T-helper 17 cell (primary cell): ENCODE measurements at places on chromosomes 1 and 21.

DNA sequence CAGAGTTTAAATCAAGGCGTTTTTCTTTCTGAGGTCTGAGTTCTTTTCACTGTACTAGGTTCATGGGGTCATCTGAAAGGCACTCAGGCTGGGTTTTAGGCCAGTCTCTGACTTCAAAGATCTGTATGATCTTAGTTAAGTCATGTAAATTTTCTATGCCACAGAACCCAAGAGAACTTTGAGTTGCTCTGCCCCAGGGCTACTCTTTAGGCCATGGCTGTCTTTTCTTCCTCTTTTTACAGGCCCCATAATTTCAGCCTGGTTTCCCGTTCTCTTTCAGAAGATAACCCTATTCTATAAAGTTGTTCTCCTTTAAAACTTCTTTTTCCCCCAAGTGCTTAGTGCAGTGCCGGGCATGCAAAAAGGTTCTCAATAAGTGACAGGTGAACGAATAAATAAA lies 26.1 kb downstream of the METTL13 start:
- DNase-seq = no peak

DNA sequence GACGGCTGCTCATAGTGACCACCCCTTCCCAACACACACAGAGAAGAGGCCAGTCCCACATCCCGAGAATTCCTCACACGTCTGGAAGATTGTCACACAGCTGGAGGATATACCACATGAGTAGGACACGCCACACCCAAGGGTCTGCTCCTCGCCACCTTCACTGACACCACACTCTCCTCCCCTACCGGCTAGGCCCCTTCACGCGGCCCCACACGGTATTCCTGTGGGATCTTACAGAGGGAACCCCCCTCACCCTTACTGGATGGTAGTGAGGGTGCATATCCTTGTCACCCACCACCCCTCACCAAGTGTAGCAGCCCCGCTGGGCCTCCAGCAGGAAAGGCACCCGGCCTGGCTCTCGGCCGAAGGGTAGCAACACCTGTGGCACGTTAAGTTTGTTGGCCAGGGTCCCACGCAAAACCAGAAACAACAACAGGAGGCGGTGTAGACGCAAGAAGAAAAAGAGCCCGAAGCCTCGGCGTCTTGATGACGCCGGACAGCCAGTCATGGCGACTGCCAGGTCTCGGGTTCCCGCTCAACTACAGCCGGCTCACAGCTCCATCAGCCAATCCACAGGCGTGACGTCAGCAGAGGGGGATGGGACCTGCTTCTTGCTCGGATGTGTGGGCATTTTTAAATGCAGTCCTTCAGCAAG lies at the start of gene NUP210L:
Gene NUP210L (minus strand): TSS at position 540 of the 658 bp plus-strand sequence.
- no peak for DNase-seq

DNA sequence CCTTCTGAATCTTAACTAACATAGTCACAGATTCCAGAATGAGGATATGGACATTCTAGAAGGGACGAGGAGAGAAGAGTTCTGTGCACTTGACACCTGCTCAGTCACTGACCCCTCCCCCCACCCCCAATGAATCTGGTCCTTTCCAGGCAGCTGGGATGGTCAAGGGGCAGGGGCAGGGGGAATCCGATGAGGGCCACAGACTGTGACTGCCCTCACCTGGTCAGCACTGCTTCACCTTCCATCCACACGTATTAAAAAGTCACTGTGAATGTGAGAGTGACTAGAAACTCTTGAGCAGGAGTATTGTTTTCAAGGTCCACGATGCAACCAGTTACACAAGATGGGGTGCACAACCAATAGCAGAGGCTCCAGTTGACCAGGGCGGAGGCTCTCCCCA lies 9.5 kb upstream of the PRAMEF12 start:
- DNase-seq = no peak

- no peak for DNase-seq
Observed at GRCh38 chr1:84365225-84366221, 32.8 kb upstream of the DNASE2B start.

GRCh38 chr1:208122612-208123358 lies 121.4 kb downstream of the PLXNA2 start:
- DNase-seq = no peak
